ENCODE measurements at places on chromosomes 5 and 9.

DNA sequence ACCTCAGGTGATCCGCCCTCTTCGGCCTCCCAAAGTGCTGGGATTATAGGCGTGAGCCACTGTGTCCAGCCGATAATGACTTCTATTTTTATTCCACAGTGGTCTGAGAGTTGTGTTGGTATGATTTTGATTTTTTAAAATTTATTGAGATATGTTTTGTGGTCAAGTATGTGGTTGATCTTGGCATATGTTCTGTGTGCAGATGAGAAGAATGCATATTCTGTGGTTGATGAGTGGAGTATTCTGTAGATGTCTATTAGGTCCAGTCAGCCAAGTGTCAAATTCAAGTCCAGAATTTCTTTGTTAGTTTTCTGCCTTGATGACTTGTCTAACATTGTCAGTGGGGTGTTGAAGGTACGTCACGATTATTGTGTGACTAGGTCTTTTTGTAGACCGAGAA lies 338.2 kb upstream of the TARS1 start:
- DNase-seq, result no peak

- DNase-seq, result no peak
Observed at GRCh38 chr9:92735636-92736562, 28.7 kb downstream of the BICD2 start.

DNA sequence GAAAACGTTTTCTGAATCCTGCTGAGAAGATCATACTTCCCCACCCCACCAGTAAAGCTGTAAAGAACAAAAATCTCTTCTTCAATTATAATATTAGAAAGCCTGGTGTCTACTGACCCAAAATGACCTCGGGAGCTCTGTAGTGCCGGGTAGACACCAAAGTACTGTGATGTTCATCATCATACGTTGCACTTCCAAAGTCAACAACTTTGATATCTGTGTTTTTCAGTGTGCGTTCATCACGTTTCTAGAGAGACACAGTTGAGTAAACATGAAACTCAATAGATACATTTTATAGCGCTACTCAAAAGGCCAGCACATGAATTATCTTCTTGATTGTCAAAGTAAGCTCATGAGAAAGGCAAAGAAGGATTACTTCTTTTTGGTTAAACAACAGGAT lies 14.6 kb downstream of the CLK4 start:
- no peak for DNase-seq

DNA sequence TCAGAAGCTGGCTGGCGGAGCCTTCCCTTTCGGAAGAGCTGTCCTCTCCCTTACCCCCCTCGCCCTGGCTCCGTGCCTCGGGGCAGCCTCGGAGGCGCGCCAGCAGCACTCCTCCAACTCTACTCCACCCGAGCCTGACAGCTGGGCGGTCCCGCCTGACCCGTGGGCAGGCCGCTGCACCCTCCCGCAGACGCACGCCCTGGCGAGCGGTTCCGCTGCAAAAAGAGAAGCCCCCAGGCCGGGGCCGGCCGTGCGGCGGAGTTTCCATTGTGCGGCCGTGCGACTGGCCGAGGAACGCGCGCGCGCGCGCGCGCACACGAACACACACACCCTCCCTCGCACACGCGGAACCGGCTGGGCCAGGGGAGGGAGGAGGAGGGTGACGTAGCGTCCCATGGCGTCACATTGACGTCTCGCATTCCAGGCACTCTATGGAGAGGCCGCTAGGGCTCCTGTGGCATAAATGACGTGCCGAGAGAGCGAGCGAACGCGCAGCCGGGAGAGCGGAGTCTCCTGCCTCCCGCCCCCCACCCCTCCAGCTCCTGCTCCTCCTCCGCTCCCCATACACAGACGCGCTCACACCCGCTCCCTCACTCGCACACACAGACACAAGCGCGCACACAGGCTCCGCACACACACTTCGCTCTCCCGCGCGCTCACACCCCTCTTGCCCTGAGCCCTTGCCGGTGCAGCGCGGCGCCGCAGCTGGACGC lies at the start of gene NR4A3:
TSS of gene NR4A3 (plus strand) at position 490 of the 713 bp plus-strand sequence. CDS start 6,158 bp downstream, outside the sequence.
- DNase-seq, result peak; percentile 97

- DNase-seq, result no peak
Observed at GRCh38 chr5:142720641-142721271, 34.9 kb upstream of the FGF1 start.

Measured in heart right ventricle (tissue), 16 donors.